Upper lobe of right lung (tissue), 1 donor: ENCODE measurements at places on chromosomes 11 and 22. TPM values are rescaled to one million over a fixed set of nuclear protein-coding genes. Genes with fewer than 3 reads are reported as not detected.
A peak's percentile ranks its signal among the peaks of the same experiment; 100 is the strongest.

GGT5 gene
- total RNA-seq: 66.5 TPM

GTF2H1 gene
- total RNA-seq: 40.8 TPM

FAM76B gene
- 22.5 TPM for total RNA-seq

OVOL1 gene
- 2.7 TPM for total RNA-seq

GRCh38 chr11:60971520-60971919 is at the start of gene CD6:
Gene CD6 (plus strand): TSS chr11:60971680. CDS start chr11:60971866, 186 bp downstream.
- no peak for DNase-seq

GRCh38 chr11:67279589-67280340 is 9.3 kb upstream of the ANKRD13D start:
- peak; percentile 54 for DNase-seq

- no peak for DNase-seq
These were observed 73.5 kb downstream of the ZBTB16 start for GRCh38 chr11:114132944-114133394.

GRCh38 chr11:103322821-103323220 is 213.6 kb downstream of the DYNC2H1 start:
- no peak for DNase-seq

GRCh38 chr11:73977856-73978519 is 4.7 kb downstream of the UCP2 start:
- DNase-seq: no peak

DNA sequence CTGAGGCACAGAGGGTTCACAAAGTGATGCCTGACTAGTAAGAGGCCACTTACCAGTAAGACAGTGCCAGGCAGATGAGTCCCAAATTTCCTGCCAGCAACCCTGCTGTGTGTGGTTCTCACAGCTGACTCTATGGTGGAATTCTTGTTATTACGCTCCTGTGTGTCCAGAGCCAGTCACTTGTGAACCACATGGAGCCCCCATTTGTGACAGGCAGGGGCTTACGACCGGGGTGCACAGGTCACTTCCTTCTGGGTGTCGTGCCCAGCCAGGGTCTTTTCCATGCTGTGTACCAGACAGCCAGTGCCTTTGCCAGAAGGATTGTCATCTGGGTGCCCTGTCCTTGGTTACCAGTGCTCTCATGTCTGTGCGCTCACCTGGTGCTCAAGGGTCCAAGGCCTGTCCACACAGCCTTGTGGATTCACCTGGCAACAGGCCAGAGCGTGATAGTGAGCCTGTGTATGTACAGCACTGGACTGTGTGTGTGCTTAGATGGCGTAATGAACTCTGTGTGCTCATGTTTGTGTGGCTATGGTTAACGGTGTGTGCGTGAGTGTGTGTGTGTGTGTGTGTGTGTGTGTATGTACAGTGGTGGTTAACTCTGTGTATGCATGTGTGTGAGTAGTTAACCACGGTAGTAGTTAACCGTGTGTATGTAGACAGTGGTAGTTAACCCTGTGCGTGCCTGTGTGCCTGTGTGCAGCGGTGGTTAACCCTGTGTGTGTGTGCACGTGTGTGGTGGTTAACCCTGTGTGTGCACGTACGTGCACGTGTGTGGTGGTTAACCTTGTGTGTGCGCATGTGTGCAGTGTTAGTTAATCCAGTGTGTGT is 18.6 kb downstream of the GRAMD4 start:
- DNase-seq: peak; percentile 78
